Stimulated activated CD8-positive, alpha-beta memory T cell treated with anti-CD3 and anti-CD28 coated beads, Interleukin-7, amount 100 ng/mL, for 24 hours (primary cell): ENCODE measurements at places on chromosomes 1 and 21.

- no peak for DNase-seq
These were observed 3.3 kb upstream of the CNR2 start for GRCh38 chr1:23916209-23917131.

- DNase-seq, result no peak
These were observed 6.0 kb upstream of the KCNA2 start for GRCh38 chr1:110612060-110612745.

GRCh38 chr21:26840201-26840600 is 5.0 kb downstream of the ADAMTS1 start:
- DNase-seq, result no peak

DNA sequence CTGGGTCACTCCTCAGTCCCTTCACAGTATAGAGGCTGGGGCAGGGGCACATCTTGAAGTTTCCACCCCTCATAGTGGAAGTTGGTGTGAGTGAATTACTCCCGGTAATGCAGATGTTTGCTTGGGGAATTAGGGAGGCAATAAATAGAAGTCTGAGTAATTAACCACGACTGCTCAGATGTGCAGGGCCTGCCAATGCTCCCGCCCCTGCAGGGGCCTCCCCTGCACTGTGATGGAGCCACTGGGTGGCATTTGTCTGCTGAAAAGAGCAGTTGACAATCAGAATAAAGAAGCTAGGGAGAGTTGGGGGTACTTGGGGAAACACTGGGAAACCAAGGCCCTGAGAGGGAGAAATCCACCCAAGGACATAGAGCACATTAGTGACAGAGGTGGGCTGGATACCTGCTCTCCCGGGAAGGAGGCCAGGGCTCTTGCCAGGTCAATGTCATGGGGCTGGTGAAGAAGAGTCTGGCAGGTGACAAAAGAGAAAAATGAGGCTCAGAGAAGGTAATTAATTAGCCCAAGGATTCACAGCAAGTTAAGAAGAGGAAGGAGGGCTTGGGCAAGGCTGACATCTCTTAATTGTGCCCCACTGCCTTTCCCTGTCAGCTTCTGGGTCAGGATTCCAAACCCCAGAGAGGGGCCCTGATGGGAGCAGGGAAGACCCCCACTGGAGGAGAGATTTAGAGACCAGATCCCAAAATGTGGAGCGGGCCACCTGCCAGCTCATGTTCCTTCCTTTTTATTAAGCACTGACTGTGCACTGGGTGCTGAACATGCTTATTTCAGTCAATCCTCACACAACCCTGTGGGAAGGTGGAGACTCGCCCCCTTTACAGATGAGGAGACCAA is 436.2 kb downstream of the MATN1 start:
- no peak for DNase-seq

DNA sequence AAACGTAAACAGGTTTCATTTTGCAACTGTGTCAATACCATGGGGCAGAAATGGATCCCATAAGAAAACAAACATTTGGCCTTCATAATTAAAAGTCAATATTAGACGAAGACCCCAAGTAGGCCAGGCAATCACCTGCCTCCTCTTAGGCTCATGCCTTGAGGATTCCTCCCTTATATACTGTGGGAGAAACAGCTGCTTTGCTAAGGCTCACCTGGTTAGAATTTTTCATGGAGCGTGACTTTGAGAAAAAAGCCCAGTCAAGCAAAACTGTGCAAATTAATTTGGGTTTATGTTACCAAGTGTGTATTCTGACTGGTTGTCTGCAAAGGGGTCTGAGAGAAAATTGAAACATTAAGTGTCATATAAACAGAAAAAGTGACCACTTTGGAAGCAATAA is 605.3 kb upstream of the USP24 start:
- no peak for DNase-seq

DNA sequence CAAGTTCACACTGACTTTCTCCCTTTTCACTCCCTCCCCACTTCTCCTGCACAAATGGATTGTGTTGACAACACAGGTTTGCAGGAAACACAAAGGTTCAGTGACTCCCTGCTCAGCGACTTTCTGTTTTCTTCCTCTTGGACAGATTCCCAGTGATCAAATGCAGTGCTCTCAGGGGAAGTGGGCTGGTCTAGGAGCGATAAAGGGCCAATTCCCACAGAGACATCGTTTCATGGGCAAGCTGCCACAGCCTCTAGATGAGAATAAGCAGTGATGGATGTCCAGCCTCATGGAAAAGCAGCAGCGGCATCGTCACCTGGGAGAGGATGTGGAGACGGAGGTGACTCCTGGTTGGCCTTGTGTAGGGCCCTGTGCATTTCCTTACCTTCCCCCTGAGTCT is 30.6 kb downstream of the FYB2 start:
- DNase-seq, result no peak

DNA sequence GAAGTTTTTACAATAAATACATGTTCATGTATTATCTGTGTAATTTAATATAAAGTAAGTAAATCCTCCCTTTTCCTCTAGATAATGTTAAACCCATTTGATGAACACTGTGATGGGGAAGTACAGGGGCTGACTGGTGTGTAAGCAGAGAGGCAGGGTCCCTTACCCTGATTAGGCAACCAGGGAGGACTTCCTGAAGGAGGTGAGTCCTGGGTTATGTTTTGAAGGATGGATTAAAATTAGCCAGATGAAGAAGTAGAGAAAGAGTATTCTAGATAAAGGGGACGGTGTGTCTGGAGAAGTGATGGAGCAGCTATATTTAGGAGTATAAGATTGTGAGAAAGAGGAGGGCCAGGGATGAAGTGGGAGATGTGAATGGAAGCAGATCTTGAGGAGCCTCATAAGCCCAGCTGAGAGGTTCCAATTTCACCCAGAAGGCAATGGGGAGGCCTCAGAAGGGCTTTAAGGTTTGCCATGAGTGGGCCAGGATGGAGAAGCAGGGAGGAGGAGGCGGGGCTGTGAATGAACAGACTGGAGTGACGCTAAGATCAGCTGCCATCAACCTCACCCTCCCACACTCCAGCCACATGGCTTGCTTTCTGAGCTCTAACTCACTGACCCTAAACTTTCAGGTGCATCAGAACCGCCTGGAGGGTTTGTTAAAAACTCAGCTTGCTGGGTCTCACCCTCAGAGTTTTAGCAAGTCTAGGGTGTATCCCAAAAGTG is 30.9 kb upstream of the ID3 start:
- DNase-seq, result no peak

- no peak for DNase-seq
These were observed 102.5 kb downstream of the TRABD2B start for GRCh38 chr1:47894410-47895278.

GRCh38 chr1:17488995-17489767 is 49.7 kb upstream of the RCC2 start:
- DNase-seq, result no peak

- DNase-seq, result no peak
These were observed 1.0 kb downstream of the ARPC5 start for GRCh38 chr1:183634429-183635065.

DNA sequence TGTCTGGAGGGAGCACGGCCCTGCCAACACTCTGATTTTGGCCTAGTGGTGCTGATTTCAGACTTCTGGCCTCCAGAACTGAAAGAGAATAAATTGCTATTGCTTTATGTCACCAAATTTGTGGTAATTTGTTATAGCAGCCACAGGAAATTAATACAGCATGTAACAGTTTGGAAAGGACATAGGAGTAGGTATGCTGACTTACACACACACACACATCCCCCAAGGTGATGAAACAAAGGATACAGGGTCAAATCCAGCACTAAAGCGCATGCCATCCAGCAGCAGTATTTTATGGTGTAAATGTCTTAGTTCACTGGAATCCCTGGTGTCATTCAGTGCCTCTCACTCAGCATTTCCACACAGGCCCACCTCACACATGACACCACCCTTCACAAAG is 72.2 kb upstream of the MAN1A2 start:
- no peak for DNase-seq

DNA sequence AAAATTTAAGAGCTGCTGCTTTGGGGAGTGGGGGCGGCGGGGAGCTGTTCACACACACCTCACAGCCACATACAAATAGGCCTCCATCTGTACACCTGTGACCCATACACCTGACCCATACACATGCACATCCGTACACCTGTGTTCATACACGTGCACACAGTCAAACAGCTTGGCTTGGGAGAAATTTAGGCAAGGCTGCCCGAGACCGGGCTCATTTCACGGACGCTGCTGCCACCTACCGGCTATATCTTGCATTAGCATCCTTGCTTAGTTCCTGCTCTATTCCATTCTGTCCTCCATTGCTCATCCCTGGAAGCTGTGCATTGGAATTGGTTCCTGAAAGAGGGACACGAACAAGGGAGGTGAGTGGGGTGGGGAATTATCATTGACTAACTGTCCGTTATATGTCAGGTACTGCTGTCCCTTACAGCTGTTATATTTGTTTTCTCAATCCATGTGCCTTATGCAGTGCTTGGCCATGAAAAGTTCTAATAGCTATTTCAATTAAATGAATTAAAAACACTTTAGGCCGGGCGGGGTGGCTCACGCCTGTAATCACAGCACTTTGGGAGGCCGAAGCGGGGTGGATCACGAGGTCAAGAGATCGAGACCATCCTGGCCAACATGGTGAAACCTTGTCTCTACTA is 37.1 kb upstream of the EPB41 start:
- DNase-seq, result peak; percentile 47

DNA sequence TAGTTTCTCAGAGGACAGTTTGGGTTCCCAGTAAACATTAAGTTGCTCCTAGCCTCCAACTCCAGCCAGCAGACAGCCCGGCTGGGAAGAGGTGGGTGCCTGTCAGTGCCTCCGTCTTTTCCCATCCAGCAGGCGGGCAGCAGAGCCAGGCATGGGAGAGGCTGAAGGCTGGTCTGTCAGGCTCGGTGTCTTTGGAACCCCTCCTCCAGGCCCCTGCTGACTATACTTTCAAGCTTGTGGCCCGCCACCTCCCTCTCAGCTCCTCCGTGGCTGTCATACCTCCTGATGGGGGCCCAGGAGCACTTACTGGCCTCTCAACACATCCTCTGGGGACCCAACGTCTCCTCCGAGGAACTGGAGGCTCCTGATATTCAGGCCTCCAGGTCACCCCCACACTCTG is 140.9 kb downstream of the ACTL8 start:
- no peak for DNase-seq

GRCh38 chr1:210728437-210729149 is 399.9 kb downstream of the HHAT start:
- no peak for DNase-seq

GRCh38 chr1:167584581-167584980 is 31.0 kb upstream of the CREG1 start:
- DNase-seq, result no peak

DNA sequence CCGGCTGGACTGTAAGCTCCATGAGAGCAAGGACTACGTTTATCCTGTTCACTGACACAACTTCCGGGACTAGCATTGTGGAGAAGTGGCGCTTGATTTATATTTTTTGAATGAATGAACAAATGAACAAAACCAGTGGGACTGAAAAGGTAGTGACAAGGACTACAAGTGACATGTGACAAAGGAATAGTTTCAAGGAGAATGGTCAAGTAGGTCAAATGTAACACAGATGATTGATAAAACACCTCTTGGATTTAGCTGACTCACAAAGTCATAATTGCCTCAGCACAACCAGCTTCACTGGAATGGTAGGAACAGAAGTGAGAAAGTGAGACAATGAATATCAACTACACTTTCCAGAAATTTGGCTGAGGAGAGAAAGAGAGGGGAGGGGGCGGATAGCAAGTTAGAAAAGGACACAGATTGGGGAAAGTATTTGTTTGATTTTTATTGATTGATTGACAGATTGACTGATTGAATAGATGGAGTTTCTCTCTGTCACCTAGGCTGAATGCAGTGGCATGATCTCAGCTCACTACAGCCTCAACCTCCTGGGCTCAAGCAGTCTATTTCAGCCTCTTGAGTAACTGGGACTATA is 14.2 kb downstream of the MTF1 start:
- no peak for DNase-seq

- no peak for DNase-seq
These were observed 707 bp downstream of the PRCC start for GRCh38 chr1:156767879-156768604.

DNA sequence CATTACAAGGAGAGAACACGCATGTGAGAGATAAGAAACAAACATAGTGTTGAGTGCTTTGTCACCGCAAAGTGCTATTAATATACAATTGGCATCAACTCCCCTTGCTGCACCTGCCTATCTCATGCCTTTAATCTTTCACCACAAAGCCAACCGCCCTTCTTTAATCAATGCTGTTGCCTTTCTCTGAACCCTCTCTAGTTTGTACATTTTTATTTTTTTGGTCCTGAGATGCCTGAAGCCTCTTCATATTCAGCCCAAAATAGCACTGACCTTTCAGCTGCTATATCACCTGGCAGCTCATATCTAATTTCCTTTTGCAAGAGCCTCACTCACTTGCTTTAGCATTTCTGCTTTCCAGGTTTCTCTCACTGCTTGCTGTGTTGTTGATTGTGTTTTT is 504.7 kb downstream of the NUF2 start:
- no peak for DNase-seq

DNA sequence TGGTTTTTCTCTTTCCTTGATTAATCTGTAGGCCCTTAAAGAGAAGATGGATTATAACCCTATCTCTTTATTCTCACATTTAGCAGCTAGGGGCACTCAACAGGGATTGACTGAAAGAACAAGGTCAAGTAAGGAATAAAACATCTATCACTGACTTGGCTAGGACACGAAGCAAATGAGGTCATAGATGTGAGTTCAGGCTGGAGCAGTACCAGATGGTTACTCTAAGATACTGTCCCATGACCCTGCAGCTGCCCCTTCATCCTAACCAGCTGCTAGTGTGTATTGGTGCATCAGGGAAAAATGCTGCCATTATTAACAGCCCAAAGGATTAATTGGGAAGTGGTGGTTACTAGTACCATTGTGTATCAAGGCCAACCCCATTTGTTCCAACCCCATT is 221.9 kb downstream of the CTH start:
- DNase-seq, result no peak

DNA sequence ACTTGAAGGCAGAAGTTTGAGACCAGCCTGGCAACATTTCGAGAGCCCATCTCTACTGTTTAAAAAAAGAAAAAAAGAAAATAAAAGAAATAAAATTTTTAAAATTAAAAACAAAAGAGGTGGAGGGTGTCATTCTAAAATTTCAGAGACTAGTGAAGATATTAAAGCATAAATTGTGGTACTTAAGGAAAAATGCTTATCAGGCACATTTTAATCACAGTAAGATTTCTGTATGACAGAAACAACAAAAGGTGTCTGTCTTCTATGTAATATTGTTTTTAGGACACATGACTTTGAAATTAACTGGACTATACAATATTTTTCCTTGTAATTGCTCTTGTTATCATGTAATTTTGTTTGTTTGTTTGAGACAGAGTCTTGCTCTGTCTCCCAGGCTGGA is 4.6 kb downstream of the WASF2 start:
- no peak for DNase-seq

DNA sequence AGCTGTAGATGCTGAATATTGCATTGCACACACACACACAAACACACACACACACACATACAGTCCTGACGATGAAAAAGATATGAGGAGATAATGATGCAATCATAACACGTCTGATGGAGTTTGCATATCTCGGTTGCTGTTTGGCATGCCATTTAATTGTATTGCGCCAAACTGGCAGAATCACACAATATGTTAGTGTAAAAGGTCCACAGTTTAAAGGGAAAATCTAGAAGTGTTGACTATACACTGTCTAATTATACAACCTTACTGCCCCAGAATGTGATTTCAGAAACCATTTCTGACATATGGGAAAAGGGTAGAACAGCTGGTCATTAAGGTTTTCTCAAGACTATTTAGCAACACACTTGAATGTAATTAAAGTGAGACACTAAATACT is 123.7 kb upstream of the PROX1 start:
- DNase-seq, result no peak
